ENCODE measurements at places on chromosomes 1 and 21.

- no peak overlapping the region for H3K4me3 ChIP-seq
- H3K4me1 ChIP-seq: no peaks in the 10 kb centered on the region
- no peak overlapping the region for H3K27ac ChIP-seq
- DNase-seq: no peak
- peaks cover 67% of the 10 kb centered on the region for H3K36me3 ChIP-seq
Measured at GRCh38 chr1:211965108-211965805, 70.1 kb downstream of the INTS7 start.

- no peak overlapping the region for H3K4me3 ChIP-seq
- DNase-seq: no peak
- H3K36me3 ChIP-seq: no peaks in the 10 kb centered on the region
- no peak overlapping the region for H3K27ac ChIP-seq
- no peaks in the 10 kb centered on the region for H3K4me1 ChIP-seq
- H3K27me3 ChIP-seq: peaks cover 4% of the 10 kb centered on the region
Measured at GRCh38 chr1:48645883-48646282, 130.8 kb downstream of the BEND5 start.

GRCh38 chr1:242146652-242147051 lies 147.8 kb upstream of the MAP1LC3C start:
- no peak for DNase-seq
- H3K36me3 ChIP-seq: no peaks in the 10 kb centered on the region
- H3K27ac ChIP-seq: no peak overlapping the region
- no peaks in the 10 kb centered on the region for H3K27me3 ChIP-seq

DNA sequence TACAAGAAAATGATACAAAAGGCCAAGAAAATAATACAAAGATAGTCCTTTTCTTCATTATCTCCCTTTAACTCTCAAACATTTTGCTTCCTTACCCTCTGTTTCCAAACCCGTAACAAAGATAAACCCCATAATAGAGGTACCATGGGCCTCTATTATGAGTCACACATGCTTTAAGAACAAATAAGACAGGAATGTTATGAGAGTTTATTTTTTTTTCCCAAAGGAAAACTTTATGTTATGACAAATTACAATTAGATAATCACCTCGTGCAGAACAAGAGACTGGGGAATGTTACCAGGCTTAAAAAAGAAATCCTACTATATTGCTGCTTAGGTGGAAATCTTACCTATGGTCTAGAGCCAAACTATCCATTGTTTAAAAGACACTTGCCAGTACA lies 272.0 kb downstream of the BRINP3 start:
- no peak overlapping the region for H3K4me3 ChIP-seq
- H3K27me3 ChIP-seq: no peaks in the 10 kb centered on the region
- no peak for DNase-seq
- H3K27ac ChIP-seq: no peak overlapping the region

GRCh38 chr1:21672478-21673276 lies 3.5 kb upstream of the RAP1GAP start:
- no peaks in the 10 kb centered on the region for H3K4me1 ChIP-seq
- H3K4me3 ChIP-seq: no peak overlapping the region
- H3K27me3 ChIP-seq: peaks cover 21% of the 10 kb centered on the region
- no peaks in the 10 kb centered on the region for H3K36me3 ChIP-seq
- no peak overlapping the region for H3K27ac ChIP-seq
- DNase-seq: no peak

All from activated CD8-positive, alpha-beta T cell treated with anti-CD3 and anti-CD28 coated beads, Interleukin-2, amount 10 ng/mL, durations not matched to agents 7 days and 5 days (primary cell).